ENCODE measurements at places on chromosomes 5 and 9.

DNA sequence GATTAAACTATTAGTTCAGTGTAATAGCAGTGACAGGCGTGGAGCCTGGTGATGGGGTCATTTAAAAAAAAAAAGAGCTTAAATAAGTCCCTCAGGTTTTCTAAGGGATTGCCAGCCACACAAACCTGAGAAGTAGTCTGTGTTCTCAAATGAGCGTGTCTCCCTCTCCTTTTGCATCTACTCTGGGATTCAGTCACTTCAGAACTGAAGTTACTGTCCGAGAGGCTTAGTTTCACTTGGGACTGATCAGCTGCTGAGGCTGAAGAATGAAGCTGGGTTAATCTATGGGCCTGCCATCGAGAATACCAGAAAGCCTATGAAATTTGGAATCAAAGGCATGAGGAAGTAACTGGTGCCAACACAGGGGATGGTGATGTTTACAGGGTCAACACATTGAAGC is 310.1 kb downstream of the ADAMTS6 start:
- DNase-seq = no peak

DNA sequence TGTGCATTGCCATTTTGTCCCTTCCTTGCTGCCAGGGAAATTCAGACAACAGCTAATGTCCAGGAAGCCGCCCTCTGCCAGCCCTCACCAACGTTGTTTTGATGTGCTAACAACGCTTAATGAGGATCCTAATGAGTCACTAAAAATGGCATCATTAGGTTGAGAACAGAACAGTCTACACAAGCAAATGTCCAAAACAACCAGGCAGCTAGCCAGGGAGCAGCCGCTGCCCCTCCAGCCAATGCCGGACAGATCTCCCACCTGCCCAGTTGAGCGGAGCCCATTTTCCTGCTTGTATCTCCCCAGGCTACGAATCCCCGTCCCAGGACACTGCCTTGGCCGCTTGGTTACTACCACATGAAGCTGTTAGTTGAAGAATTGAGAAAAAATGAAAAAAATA is 40.4 kb upstream of the UNC5A start:
- DNase-seq = peak; percentile 35

- DNase-seq = no peak
Measured at GRCh38 chr5:173165177-173166016, 21.1 kb downstream of the BNIP1 start.

DNA sequence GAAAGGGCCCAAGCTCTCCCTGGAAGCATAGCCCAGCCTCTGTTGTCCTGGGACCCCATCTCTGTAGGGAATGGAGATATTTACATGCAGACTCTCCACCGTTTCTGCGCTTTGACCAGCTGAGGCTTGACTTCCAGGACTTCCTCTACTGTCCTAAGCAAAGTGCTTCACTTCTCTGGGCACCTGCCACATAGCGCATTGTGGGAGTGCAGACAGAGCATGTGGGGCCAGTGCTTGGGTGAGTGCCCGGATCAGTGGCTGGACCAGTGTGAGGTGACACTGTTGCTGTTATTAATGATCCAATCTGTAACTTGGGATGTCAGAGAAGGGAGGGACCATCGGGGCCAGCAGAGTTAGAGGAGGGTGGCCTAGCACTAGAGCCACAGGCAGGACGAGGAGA is 10.5 kb downstream of the CXCL14 start:
- DNase-seq = no peak

DNA sequence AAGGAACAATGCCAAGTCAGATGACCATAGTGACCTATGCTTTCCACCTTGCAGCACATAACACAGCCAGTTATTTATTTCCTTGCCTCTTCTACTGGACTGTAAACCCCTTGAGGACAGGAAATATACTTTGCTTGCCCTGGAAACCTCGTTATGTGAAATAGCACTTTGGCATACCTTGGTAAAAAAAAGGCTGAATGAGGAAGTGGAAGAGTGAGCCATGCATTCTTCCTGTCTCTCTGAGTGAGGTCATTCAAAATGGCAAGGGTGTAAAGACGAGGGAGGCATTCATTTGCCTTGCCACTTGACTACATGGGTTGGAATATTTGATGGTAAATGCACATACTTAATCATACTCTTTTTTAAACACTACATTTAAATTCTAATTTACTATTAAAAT is 42.8 kb upstream of the SVEP1 start:
- DNase-seq = no peak

GRCh38 chr9:118336943-118337330 is 632.7 kb downstream of the TLR4 start:
- DNase-seq = no peak

- no peak for DNase-seq
Measured at GRCh38 chr9:136324501-136325300, 2.6 kb upstream of the GPSM1 start.

DNA sequence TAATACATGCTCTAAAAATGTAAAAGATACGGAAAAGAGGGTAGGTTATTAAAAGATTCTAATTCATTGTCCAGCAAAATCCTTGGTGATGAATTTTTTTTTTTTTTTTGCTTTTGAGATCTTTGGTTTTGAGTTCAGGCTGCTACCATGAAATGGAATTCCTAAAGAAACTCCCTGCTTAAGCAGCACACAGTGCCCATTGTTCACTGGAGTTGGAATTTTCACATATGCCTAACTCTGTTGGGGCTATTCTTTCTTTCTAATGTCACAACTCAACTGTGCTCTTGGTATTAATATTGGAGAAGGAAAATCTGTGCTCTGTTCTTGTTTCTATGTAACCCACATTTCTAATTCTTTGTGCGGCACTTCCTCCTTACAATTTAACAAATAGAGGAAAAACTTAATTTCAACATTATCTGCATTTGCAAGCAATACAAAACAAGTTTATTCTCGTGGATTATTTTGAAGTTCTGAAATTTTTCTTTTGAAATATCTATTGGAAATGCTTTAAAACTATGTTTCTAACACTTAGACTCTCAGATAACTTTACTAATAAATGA is 21.6 kb downstream of the MATR3 start:
- DNase-seq = no peak

- DNase-seq = no peak
Measured at GRCh38 chr9:36995927-36996705, 38.0 kb downstream of the PAX5 start.

GRCh38 chr5:77987331-77987730 is 211.2 kb upstream of the TBCA start:
- no peak for DNase-seq

GRCh38 chr9:96122751-96123150 is 179.2 kb downstream of the HSD17B3 start:
- no peak for DNase-seq

GRCh38 chr9:95273369-95274022 is 44.0 kb downstream of the FANCC start:
- DNase-seq = no peak

GRCh38 chr5:149961957-149962409 is 1.4 kb downstream of the SLC26A2 start:
- DNase-seq = no peak

DNA sequence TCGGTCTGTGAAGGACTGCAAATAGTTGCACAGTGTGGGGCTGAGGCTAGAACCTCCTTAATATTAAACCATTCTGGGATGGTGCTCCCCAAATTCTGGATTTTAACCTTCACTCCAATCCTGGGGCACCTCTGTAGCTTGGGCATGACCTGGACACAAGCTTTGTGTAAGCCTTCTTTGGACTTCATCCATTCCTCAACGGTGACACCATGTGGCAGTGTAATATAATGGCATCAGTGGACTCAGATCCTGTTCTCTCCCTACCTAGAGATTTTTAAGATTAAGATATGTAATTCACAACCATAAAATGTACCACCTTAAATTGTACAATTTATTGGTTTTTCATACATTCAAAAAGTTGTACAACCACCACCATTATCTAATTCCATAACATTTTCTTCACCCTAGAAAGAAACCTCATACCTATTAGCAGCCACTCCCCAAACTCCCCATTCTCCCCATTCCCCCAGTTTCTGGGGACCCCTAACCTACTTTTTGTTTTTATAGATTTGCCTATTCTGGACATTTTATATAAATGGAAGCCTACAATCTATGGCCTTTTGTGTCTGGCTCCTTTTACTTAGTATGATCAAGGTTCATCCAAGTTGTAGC is 4.8 kb upstream of the PLGRKT start:
- DNase-seq = no peak

DNA sequence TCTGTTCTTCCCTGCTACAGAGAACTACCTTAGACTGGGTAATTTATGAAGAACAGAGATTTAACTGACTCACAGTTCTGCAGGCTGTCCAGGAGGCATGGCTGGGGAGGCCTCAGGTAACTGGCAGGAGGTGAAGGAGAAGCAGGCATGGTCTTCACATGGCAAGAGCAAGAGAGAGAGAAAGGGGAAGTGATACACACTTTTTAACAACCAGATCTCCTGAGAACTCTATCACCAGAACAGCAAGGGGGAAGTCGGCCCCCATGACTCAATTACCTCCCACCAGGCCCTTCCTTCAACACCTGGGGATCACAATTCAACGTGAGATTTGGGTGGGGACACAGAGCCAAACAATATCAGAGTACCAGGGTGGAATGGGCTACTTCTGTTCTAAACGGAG is 766.8 kb downstream of the TLE1 start:
- no peak for DNase-seq

DNA sequence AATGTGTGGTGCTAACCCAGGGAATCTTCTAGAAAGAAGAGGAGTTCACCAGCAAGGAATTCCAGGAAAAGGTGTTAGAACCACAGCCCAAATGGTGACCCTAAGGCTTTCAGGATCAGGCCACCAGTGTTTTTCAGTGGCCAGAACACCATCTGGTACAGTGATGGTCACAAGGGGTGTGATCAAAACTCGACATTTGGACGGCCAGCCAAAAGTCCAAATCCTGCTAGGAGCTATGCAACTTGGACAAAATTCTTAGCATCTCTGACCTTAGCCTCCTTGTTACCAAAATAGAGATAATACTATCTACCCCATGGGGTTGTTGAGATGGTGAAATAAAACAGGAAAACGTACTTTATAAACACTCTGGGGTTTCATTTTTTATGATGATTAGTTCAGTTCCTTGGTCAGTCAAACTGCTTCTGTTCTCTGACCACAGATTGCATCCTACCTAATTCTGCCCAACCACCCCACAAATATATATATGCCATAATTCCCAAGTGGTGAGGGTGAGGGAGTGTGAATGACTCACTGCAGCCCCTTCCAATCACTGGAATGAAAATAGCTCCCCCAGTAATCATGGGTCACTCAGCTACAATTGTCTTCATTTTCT is 210.3 kb downstream of the CDK5RAP2 start:
- no peak for DNase-seq
